Fibroblast of skin of abdomen (primary cell): ENCODE measurements at places on chromosomes 16 and 17.

GRCh38 chr16:11774065-11774626 lies 22.9 kb downstream of the ZC3H7A start:
- DNase-seq = no peak

DNA sequence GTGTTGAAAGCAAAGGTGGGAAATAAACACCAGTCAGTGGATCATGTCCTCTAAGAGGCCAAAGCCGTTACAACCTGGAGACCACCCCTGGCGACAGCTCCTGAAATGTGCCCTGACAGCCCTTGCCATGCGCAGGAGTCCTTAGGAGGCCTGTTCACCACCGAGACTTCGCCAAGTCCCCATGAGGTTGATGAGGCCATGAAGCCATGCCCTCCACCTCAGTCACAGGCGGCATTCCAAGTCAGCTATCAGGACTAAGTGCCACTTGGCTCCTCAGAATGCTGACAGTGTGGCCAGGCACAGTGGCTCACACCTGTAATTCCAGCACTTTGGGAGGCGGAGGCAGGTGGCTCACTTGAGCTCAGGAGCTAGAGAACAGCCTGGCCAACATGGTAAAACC lies 27.1 kb downstream of the ADAM11 start:
- no peak for DNase-seq

DNA sequence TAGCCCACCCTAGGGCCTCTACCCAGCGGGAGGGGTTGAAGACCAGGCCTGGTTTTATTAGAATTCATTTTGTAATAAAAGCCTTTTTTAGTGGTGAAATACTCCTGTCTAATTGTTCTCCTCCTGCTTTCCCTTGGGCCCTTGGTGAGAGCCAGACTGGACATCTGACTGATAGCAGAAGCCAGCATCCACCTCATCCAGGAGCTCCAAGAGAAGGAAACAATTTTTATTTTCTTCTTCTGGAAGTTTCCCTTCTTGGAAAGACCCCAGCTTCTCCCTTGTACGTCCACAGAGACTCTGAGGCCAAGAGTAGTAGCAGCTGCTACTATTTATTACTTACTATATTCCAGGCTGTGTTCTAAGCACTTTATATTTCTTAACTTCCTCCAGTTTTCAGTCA lies 4.0 kb upstream of the PHKG2 start:
- no peak for DNase-seq

- peak; percentile 19 for DNase-seq
Measured at GRCh38 chr17:81285179-81285878, 9.8 kb downstream of the SLC38A10 start.

DNA sequence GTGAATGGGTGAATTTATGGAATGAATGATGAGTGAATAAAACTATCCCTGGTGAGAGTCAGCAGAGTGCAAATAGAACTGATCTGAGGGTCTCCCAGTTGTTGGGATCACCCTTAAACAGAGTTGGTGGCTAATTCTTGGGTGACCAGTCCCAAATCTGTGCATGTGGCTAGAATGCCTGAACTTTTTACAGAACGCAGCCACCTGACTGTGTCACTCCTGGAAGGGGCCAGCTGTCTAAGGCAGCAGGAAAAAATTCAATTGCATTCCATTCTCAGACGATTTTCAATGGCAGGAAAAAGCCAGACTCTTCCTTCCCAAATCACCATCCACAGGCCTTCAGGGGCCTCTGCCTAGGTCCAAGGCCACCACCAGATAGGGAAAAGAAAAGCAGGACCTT lies 43.5 kb downstream of the BEAN1 start:
- DNase-seq = no peak

- no peak for DNase-seq
Measured at GRCh38 chr17:72351884-72352346, 231.1 kb downstream of the SOX9 start.

- DNase-seq = no peak
Measured at GRCh38 chr17:76360461-76360860, 6.7 kb upstream of the PRPSAP1 start.

DNA sequence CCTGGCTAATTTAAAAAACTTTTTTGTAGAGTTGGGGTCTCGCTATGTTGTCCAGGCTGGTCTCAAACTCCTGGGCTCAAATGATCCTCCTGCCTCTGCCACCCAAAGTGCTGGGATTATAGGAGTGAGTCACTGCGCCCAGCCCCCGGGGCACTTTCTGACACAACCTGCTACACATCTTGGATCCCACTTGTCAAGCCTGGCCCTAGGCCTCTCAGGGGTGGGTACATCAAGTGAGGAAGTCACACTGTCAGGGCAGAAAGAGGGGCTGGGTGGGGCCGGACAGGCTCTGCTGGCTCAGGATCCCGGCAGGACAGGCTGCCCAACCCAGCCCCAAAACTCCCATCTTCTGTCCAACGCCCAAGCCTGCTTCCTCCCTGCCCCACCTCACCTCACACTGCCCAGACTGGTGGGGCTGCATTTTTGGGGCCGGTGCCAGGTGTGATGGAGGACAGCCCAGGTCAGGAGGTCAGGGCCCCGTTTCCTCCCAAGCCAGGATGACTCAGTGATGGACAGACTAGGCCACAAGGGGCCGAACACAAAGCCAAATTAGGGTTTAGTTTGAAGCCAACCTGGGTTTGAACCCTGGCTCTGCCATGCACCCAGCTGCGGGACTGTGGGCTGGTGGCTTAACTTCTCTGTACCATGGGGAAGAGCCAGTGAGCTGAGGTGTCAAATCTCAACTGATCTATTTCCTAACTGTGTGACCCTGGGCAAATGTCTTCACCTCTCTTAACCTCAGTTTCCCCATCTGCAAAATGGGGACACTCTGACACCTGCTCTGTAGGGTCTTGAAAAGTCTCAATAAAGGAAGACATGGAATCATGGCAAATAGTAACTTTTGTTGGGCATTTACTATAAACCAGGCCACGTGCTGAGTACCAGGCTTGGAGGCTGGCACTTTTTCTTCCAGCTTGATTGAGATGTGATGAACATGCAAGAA lies 8.9 kb upstream of the PPL start:
- no peak for DNase-seq

DNA sequence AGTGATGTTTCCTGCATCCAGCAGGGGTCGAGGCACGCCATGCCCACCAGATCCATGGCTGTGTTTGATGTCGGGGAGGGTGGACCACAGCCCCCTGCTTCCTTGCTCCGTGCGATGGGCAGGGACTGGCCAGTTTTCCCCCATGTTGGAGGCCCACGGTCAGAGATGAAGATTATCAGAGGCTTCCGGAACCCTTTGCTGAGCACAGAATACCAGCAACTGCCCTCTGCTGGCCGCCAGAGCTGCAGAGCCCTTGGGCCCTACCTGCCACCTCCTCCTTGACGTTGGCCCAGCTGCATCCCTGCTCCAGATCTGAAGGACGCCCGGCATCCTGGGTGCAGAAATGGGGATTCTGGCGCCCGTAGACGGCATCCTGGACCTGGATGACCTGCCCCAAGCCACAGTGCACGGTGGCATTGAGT lies 23.7 kb upstream of the BCO1 start:
- DNase-seq = peak; percentile 12

- no peak for DNase-seq
Measured at GRCh38 chr16:7713244-7713643, 380.6 kb downstream of the RBFOX1 start.

GRCh38 chr16:57679767-57680482 lies 11.8 kb downstream of the ADGRG3 start:
- DNase-seq = no peak

GRCh38 chr16:79740252-79740651 lies 139.7 kb upstream of the MAF start:
- no peak for DNase-seq

DNA sequence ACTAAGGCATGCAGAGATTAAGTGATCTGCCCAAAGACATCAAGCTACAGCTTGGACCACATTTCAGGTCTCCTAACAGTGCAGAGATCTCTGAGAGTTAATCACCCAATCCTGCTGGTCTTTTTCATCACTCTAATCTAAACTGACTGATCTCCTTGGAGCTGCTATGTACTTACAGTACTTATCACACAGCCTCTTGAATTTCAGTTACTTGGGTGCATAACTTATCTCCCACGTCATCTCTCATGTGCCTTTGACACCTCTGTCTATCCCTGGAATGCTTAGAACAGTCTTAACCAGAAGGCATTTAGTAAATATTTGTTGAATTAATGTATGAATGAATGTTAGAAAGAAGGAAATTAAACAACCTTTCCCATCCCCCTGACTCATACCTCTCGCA lies 139.0 kb downstream of the SNX11 start:
- peak; percentile 58 for DNase-seq

- no peak for DNase-seq
Measured at GRCh38 chr16:48146710-48147109, 9.1 kb downstream of the ABCC12 start.

GRCh38 chr16:57622361-57623250 lies 5.8 kb upstream of the ADGRG1 start:
- DNase-seq = no peak

GRCh38 chr16:3920206-3920605 lies 39.7 kb upstream of the CREBBP start:
- no peak for DNase-seq

- DNase-seq = no peak
Measured at GRCh38 chr17:10526517-10526916, 8.2 kb upstream of the MYH1 start.

GRCh38 chr17:30398328-30399041 lies 19.8 kb downstream of the CPD start:
- DNase-seq = no peak

DNA sequence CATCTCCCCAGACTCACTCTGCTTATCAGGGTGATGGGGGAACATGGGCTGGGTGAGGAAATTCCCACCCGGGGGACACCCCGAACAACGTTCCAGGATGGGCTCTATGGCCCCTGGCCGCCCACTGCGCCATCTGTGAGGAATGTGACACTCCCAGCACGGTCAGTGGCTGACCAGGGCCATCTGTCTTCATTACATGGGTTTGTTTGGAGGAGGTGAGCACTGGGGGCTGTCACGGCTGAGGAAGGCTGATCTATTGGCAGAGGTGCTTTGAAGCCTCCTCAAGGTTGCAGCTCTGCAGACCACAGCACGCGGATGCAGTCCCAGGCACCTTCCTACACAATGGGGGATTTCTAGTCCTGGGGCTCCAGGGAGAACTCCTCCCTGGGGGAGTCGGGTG lies 214.1 kb upstream of the FOXF1 start:
- no peak for DNase-seq

DNA sequence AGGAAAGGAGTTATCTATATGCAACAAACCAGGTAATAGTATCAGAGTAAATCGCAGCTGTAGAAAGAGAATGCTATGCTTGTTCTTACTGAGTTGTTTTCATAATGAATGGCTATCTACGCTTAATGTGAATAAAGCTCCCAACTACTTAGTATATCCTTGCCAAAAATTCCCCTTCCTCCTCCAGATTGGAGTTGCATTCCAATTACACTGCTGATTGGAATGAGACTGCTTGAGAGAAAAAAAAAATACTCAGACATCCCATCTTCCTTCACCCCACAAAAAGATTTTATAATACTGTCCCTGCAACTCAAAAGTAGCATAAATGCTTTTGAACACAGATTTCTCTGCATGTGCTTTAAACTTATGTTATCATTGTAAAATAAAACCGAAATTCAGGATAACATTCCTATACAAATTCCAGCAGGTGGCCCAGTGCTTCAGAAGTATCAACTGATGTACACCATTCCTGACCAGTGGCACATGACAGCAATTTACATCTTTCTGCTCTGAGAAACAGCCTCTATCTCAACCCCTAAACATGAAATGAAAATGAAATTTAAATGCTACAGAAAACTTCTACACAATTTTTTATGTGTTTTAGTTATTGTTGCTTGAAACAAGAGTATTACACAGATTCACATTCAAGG lies 47.0 kb downstream of the SMURF2 start:
- DNase-seq = peak; percentile 86

GRCh38 chr17:61260071-61260797 lies 139.4 kb upstream of the TBX2 start:
- DNase-seq = no peak

DNA sequence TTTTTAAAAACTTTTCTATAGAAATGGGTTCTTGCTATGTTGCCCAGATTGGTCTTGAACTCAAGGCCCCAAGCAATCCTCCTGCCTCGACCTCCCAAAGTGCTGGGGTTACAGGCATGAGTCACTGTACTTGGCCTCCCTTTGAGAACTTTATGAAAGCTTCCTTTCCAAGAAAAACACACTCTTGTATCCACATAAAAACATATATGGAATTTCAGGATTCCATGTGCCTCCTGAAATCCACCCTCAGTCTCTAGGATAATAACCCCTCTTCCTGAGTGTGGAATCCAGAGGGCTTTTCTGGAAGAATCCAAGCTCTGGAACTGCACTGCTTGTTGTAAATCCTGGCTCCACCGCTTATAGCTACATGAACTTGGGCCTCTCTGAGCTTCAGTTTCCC lies 53.2 kb upstream of the MRTFB start:
- no peak for DNase-seq

- DNase-seq = no peak
Measured at GRCh38 chr16:31356566-31357323, 1.8 kb downstream of the ITGAX start.

DNA sequence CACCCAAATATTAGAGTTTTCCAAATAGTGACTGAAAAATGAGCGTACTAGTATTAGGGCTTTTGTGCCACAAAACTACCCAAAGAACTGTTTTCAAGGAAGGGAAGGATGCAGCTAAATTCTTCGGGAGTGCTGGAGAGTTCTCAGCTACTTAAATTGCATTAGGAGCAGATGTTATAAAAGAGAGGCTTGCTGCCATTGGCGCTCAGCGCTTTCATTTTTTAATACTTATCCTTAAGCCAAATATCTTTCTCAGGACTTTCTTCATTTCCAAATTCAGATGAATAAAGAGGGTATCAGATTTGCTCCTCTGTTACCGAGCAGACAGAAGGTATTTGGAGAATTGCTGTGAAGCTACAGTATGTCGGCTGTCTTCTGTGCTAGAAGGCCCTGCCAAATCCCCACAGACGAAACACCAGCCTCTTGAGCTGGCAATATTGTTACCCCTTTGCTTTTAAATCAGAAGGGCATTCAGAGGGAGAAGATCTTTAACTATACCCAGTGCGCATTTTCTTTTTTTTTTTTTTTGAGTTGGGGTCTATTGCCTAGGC lies 47.2 kb upstream of the CLEC18A start:
- DNase-seq = no peak

DNA sequence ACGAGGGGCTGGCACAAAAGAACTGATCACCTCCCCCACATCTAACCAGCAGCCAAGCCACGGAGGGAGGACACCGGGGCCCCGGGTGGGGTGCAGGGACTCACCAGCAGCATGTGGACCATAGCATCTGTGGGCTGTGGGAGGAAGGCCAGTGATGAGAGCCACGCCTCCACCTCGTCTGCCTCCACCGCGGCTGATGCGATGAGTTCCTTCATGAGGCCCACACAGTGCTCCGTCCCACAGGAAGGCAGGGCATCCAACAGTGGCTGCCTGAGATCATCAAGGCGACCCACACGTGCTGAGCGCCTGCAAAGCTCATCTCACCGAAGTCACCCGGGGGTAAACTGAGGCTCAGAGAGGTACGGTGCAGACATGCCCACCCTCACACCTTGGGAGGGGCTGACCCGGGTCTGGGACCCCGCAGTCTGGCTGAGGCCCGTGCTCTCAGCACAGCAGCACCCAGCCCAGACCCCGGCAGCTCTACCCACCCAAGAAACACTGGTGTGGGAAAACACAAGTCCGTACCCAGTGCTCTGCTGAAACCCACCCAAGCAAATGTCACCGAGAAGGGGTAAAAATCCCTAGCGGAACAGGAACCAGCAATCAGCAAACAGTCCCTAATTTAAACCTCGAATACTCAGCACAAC lies 85.9 kb downstream of the LITAF start:
- no peak for DNase-seq

- DNase-seq = no peak
Measured at GRCh38 chr17:10251212-10251948, 53.0 kb upstream of the GAS7 start.
